ENCODE measurements at places on chromosomes 6 and 20. TPM values are rescaled to one million over a fixed set of nuclear protein-coding genes. Genes with fewer than 3 reads are reported as not detected.

SLC22A2 gene
- not detected for total RNA-seq

PBX2 gene
- 48.5 TPM for total RNA-seq

SLC22A1 gene
- total RNA-seq: 2.3 TPM

LYRM2 gene
- 21.2 TPM for total RNA-seq

CFAP61 gene
- not detected for total RNA-seq

OPN5 gene
- total RNA-seq: not detected

FOXQ1 gene
- total RNA-seq: 7.7 TPM

SH3BGRL2 gene
- 11.1 TPM for total RNA-seq

ELOVL2 gene
- total RNA-seq: not detected

AKIRIN2 gene
- total RNA-seq: 25.2 TPM

TRIM40 gene
- not detected for total RNA-seq

SMOC2 gene
- total RNA-seq: 0.33 TPM

TNF gene
- total RNA-seq: 0.23 TPM

RPP21 gene
- total RNA-seq: 97.3 TPM

BMP6 gene
- total RNA-seq: 0.46 TPM

GMPR gene
- total RNA-seq: 0.21 TPM

PRRT1 gene
- not detected for total RNA-seq

LIN28B gene
- total RNA-seq: not detected

DEFB128 gene
- total RNA-seq: not detected

BHLHE23 gene
- total RNA-seq: not detected

HLA-DOB gene
- total RNA-seq: 2.2 TPM
